CD4-positive, alpha-beta memory T cell (primary cell): ENCODE measurements at places on chromosomes 5 and 9. TPM values are rescaled to one million over a fixed set of nuclear protein-coding genes. Genes with fewer than 3 reads are reported as not detected.

The PCDHGA7 gene
- total RNA-seq = 0.44 TPM

- H3K27me3 ChIP-seq = peaks cover 20% of the 10 kb centered on the region
- H3K4me1 ChIP-seq = peaks cover 7% of the 10 kb centered on the region
- no peak overlapping the region for H3K4me3 ChIP-seq
- DNase-seq = no peak
- H3K36me3 ChIP-seq = no peaks in the 10 kb centered on the region
Measured at GRCh38 chr9:84139296-84140070, 158.9 kb downstream of the RMI1 start.

- peaks cover 81% of the 10 kb centered on the region for H3K36me3 ChIP-seq
- no peaks in the 10 kb centered on the region for H3K27me3 ChIP-seq
- no peak overlapping the region for H3K4me3 ChIP-seq
- no peak overlapping the region for H3K27ac ChIP-seq
- no peaks in the 10 kb centered on the region for H3K4me1 ChIP-seq
- DNase-seq = no peak
Measured at GRCh38 chr9:131598121-131598520, 52.8 kb downstream of the PRRT1B start.

GRCh38 chr5:9885164-9885563, 255.0 kb upstream of the TAS2R1 start:
- H3K27me3 ChIP-seq = no peaks in the 10 kb centered on the region
- no peak overlapping the region for H3K4me3 ChIP-seq
- H3K4me1 ChIP-seq = no peaks in the 10 kb centered on the region
- no peak overlapping the region for H3K27ac ChIP-seq

The LCN10 gene
- 0.90 TPM for total RNA-seq

The HAND1 gene
- total RNA-seq = not detected

The TTC16 gene
- total RNA-seq = 2.6 TPM

The PCDHA9 gene
- not detected for total RNA-seq

- no peak overlapping the region for H3K27ac ChIP-seq
- peaks cover 57% of the 10 kb centered on the region for H3K27me3 ChIP-seq
- peaks cover 15% of the 10 kb centered on the region for H3K4me1 ChIP-seq
- H3K4me3 ChIP-seq = no peak overlapping the region
- no peaks in the 10 kb centered on the region for H3K36me3 ChIP-seq
Measured at GRCh38 chr5:138661291-138661960, 86.2 kb upstream of the HSPA9 start.

DNA sequence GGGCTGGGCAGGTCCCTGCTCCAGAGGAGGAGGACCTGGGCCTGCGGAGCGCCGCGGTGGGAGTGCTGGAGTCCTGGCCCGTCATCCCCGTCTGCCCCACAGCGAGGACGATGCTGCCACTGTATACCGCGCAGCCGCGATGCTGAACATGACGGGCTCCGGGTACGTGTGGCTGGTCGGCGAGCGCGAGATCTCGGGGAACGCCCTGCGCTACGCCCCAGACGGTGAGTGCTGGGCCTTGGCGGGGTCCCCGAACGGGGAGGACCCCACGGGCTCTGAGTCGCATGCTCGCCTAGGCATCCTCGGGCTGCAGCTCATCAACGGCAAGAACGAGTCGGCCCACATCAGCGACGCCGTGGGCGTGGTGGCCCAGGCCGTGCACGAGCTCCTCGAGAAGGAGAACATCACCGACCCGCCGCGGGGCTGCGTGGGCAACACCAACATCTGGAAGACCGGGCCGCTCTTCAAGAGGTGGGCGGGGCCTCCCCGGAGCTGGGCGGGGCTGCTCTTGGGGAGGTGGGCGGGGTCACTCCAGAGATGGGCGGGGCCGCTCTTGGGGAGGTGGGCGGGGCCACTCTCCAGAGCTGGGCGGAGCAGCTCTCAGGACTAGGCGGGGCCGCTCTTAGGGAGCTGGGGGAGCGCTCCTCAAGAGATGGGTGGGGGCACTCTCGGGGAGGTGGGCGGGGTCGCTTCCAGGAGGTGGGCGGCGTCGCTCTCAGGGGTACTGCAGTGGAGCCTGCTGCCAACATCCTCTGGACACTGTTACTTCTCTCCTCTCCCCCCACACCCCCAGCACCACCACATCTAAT, 13.1 kb downstream of the LRRC26 start:
- H3K27me3 ChIP-seq = peaks cover 9% of the 10 kb centered on the region
- H3K36me3 ChIP-seq = no peaks in the 10 kb centered on the region
- peak; percentile 59 for DNase-seq
- no peak overlapping the region for H3K27ac ChIP-seq
- peaks cover 19% of the 10 kb centered on the region for H3K4me1 ChIP-seq
- no peak overlapping the region for H3K4me3 ChIP-seq

DNA sequence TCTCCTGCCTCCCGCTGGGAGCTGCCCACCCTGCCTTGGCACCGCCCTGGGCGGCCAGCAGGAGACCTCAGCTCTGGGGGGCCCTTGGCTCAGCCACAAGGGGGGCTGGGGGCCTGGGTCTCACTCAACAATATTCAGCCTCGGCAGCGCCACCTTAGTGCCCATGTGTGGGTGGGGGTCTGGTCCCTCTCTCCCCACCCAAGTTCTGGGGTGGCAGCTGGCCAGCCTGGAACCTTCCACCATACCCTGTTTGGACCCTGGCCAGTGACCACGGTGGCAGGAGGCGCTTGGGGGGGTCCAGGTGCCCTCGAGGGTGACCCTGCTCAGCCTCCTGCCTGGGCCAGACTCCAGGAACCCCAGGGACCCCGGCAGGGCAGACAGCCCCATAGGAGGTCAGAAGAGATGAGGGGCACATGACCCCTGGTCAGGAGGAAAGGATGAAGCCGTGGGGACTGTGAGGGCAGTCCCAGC, 22.2 kb downstream of the NKD2 start:
- DNase-seq = no peak
- no peaks in the 10 kb centered on the region for H3K27me3 ChIP-seq
- no peak overlapping the region for H3K4me3 ChIP-seq
- H3K36me3 ChIP-seq = no peaks in the 10 kb centered on the region

DNA sequence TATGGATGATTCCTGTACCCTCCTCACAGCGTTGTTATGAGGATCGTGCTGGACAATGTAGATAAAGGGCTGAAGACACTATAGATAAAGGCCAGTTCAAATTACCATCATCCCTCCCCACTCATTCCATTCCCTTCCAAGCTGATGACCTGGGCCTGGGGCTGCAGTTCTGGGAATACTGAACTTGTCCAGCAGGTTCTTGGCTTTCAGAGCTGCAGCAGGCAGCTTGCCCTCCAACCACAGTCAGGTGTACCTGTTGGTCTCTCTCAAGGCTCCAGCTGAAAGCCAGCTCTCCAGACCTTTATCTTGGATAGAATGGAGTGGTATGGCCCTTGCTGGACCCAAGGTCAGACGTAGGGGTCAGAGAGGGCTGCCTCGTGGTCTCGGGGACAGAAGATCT, 92.5 kb downstream of the PCDH1 start:
- no peaks in the 10 kb centered on the region for H3K36me3 ChIP-seq
- H3K4me3 ChIP-seq = no peak overlapping the region
- H3K27me3 ChIP-seq = peaks cover 8% of the 10 kb centered on the region

GRCh38 chr5:58048185-58048925, 411.5 kb downstream of the PLK2 start:
- no peak for DNase-seq
- no peaks in the 10 kb centered on the region for H3K36me3 ChIP-seq
- no peaks in the 10 kb centered on the region for H3K4me1 ChIP-seq
- H3K4me3 ChIP-seq = no peak overlapping the region
- no peaks in the 10 kb centered on the region for H3K27me3 ChIP-seq
- H3K27ac ChIP-seq = no peak overlapping the region

- no peak for DNase-seq
- H3K4me3 ChIP-seq = no peak overlapping the region
- H3K27me3 ChIP-seq = no peaks in the 10 kb centered on the region
Measured at GRCh38 chr5:40268088-40268487, 411.6 kb upstream of the PTGER4 start.

DNA sequence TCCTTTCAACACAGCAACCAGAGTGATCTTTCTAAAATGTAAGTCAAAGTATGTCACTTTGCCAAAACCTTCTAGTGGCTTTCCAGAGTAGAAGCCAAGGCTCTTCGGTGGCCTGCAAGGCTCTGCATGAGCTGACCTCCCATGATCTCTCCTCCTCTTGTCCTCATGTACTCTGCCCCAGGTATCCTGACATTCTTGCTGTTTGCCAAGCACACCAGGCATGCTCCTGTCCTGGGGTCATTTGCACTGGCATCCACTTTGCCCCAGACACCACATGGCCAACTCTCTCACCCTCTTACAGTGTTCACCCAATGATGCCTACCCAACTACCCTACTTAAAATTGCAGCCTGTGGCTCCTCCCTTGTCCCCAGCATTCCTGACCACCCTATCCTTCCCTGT, 86.3 kb downstream of the ZNF618 start:
- H3K4me3 ChIP-seq = no peak overlapping the region
- no peaks in the 10 kb centered on the region for H3K36me3 ChIP-seq
- H3K27ac ChIP-seq = no peak overlapping the region
- no peaks in the 10 kb centered on the region for H3K4me1 ChIP-seq
- no peak for DNase-seq
- no peaks in the 10 kb centered on the region for H3K27me3 ChIP-seq

The ISL1 gene
- total RNA-seq = not detected

GRCh38 chr9:124040935-124041816, 29.6 kb downstream of the LHX2 start:
- H3K4me1 ChIP-seq = peaks cover 6% of the 10 kb centered on the region
- H3K36me3 ChIP-seq = no peaks in the 10 kb centered on the region
- no peak overlapping the region for H3K27ac ChIP-seq
- peak; percentile 28 for DNase-seq

The CCDC187 gene
- not detected for total RNA-seq

GRCh38 chr9:8653111-8653510, 853.5 kb upstream of the DMAC1 start:
- no peak for DNase-seq
- H3K27ac ChIP-seq = no peak overlapping the region
- no peaks in the 10 kb centered on the region for H3K4me1 ChIP-seq
- no peaks in the 10 kb centered on the region for H3K36me3 ChIP-seq
- H3K4me3 ChIP-seq = no peak overlapping the region

DNA sequence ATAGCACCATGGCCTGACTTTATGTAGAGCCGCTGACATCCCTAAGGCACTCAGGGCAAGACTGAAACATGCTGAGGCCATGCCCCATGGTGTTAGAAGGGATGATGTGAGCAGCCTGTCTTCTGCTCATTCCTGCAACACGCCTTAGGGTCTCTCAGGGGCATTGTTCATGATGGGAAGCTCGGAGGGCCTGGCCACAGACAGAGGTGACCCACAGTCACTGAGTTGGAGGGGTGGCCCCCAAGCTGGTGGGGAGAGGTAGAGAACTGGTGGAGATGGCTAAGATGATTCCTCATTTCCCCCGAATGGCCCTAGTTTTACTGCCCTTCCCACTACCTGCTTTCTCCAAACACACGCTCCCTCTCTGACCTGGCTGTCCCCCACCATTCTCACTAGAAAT, 135.2 kb downstream of the BARX1 start:
- no peaks in the 10 kb centered on the region for H3K4me1 ChIP-seq
- no peak for DNase-seq
- H3K27ac ChIP-seq = no peak overlapping the region
- no peaks in the 10 kb centered on the region for H3K36me3 ChIP-seq

DNA sequence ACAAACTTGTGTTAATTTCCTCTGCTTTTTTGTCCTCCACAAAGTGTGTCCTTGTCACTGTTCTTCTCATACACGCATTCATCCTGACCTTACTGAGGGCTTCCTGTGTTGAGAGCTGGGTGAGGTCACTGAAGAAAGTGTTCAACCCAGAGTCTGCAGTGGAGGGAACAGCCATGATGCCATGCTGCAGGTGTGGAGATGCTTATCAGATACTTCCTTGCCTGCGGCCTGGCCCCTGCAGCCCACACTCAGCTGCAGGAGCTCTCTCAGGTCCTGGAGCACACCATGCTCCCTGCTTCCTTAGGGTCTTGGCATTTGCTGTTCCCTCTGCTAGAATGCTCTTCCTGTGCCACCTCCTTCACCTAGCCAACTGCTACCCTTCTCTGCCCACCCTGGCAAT, 108.1 kb upstream of the SPRY4 start:
- peaks cover 62% of the 10 kb centered on the region for H3K4me1 ChIP-seq
- peak; percentile 89 for DNase-seq
- H3K4me3 ChIP-seq = no peak overlapping the region
